ENCODE measurements at places on chromosomes 16 and 17.

GRCh38 chr17:40564195-40564882, 933 bp downstream of the CCR7 start:
- no peak for DNase-seq

GRCh38 chr16:58417600-58417999, 25.3 kb downstream of the GINS3 start:
- DNase-seq = no peak

DNA sequence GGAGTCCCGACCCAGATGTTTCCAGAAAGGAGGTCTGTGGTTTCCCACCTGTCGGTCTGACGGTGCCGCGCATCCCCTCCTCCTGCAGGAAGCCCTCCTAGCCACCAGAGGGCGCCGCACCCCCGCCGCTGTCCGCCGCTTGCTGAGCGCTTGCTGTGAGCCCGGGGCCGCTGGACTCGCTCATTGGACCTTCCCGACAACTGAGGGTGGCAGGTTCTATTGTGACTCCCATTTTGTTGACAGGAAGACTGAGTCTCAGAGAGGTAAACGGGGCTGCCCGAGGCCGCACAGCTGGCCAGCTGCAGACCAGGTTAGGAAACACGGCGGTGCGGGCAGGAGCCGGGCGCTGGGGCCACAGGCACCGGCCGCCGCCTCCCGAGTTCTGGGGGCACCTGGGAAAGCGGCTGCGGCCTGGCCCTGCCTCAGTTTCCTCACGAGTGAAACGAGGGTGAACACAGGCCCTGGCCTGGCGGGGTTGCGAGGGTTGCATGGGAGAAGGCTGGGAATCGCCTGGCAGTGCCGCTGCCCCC, 191.1 kb upstream of the CIBAR2 start:
- DNase-seq = no peak

DNA sequence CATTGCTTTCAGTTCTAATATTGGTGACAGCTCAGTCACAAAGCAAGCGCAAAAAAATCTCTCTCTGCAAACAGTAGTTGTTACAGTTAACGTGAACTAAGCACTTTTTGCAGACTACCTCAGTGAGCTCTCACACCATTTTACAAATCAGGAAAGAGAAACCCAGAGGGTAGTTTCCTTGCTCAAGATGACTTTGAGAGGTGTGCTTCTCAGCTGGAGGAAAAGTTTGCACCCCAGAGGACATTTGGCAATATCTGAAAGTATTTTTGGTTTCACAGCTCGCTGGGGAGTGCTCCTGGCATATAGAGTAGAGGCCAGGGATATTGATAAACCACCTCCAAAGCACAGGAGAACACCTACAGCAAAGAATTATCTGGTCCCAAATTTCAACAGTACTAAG, 741.1 kb upstream of the EEF2KMT start:
- DNase-seq = no peak

DNA sequence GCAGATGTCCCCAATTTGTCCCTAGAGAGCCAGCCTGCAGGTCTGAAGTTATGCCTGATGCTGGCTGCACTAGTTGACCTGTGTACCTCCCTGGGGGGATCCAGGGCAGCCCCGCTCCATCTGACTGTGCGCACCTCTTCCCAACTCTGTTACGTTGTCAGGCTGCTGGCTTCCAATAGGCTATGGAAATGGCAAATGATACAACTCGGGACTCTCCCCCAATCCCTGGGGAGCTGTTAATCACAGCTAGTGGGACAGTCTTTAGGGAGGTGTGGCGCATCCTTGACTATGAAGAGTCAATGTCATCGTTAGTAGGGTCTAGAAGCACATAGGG, 30.1 kb downstream of the GPRC5B start:
- no peak for DNase-seq

GRCh38 chr16:56961851-56962281, at the start of gene CETP:
CETP (plus strand) TSS chr16:56961950; CDS start chr16:56961980, 30 bp downstream.
- DNase-seq = no peak

- no peak for DNase-seq
These were observed 114.3 kb upstream of the KCNJ16 start for GRCh38 chr17:69960755-69961154.

- no peak for DNase-seq
These were observed 6.4 kb downstream of the ST6GALNAC2 start for GRCh38 chr17:76579281-76579680.

- DNase-seq = no peak
These were observed 19.0 kb downstream of the CCDC57 start for GRCh38 chr17:82193520-82194220.

- no peak for DNase-seq
These were observed 14.7 kb downstream of the CYBC1 start for GRCh38 chr17:82435601-82436583.

DNA sequence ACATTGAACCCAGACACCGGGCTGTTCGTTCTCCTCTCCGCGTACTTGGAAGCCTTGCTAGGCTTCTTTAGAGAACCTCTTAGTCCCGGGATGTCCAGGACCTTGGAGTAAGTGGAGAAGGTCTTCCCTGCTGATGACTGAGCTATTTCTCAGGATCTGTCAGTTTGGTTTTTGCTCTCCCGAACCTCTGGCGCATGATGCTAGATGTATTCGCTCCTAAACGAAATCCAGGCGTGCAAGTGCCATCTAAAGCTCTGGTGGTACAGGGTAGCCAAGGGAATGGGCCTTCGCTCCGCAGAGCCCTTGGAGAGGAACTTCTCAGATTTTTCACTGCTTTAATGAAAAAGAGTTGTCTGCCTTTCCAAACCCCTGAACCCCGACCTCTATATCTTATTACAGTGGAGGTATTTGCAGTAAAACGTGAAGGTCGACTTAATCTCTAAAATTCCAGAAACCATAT, 547 bp downstream of the VMP1 start:
- DNase-seq = no peak
